ENCODE measurements at places on chromosomes 6 and 20.

DNA sequence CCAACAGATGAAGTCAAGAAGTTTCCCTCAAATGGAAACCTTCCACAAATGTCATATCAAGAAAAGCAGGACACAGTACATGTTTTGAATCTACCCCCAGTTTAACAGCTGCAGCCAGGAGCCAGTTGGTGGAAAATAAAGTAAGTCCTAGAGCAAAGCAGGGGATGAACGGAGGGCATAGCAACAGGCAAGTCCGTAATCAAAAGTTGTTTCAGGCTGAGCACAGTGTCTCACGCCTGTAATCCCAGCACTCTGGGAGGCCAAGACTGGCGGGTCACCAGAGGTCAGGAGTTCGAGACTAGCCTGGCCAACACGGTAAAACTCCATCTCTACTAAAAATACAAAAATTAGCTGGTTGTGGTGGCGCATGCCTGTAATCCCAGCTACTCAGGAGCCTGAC, 2.4 kb upstream of the SALL4 start:
- no peak for DNase-seq

DNA sequence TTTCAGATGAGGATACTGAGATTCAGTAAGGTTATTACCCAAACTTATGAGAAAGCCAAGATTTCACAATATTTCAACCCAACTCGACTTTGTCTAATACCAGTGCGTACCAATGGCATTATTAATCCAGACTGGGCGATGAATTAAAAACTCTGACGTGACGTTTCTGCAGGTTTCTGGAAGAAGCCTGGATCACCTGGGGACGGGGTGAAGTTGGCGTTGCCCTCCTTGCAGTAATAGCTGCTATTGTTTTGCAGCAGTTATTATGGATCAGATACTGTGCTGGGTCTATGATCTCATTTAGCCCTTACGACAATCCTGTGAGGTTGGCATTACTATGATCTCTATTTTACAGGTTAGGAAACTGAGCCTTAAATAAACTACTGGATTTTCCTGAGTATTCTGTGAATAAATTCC, 569 bp upstream of the CDC5L start:
- DNase-seq = no peak

- no peak for DNase-seq
These were observed 193.3 kb downstream of the UTRN start for GRCh38 chr6:144478483-144478882.

- no peak for DNase-seq
These were observed 314.0 kb downstream of the BMP7 start for GRCh38 chr20:56952258-56953047.

DNA sequence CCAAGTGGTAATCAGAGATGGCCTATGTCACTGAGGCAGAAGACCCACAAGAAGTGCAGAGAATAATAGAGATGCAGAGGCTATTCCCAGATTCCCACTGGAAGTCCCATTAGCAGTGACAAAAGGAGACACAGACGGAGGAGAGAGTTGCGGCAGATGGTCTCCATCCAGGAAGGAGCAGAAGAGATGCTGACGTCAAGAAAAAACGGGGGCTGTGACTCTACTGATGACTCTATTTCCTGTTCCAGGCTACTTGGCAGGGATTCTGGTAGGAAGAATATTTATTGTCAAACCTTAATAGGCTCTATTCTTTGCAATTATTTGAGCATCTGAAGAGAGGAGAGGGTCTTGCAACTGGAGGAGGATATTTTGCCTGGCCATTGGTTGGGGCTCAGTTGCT, 246.0 kb upstream of the ECI2 start:
- no peak for DNase-seq

DNA sequence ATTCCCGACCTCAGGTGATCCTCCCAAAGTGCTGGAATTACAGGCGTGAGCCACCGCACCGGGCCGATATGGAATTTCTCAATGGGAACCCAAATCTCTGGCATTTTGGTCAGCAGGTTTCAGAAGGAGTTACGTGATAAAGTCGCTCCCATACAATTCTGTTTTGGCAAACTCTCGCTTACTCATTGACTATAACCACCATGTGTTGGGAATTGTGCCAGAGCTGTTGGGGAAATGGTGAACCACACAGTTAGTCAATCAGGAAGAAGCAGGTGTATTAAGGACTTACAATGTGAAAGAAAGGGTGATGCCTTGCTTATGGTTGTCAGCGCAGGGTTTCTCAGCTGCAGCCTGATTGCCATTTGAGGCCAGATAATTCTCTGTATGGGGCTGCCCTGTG, 410.5 kb downstream of the QKI start:
- no peak for DNase-seq

DNA sequence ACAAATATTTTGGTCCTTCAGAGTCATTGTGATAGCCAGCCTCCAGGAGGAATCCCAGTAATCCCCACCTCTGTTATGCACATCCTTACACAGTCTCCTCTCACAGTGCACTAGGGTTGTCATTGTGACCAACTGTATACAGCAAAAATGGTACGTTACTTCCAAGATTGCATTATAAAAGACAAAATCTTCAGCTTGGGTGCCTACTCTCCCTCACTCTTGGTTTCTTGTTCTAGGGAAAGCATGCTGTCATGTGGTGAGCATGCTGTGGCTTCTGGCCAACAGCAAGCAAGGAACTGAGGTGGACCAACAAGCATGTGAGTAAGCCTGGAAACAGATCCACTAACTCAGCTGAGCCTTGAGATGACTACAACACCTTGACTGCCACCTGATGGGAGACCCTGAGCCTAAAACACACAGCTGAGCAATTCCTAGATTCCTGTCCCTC, 130.1 kb upstream of the DST start:
- no peak for DNase-seq

GRCh38 chr20:45055056-45055455, 45.9 kb downstream of the KCNS1 start:
- DNase-seq = no peak

- no peak for DNase-seq
These were observed 4.6 kb upstream of the TGM2 start for GRCh38 chr20:38169636-38170193.

GRCh38 chr20:45235995-45236394, 14.8 kb downstream of the SEMG2 start:
- DNase-seq = no peak

DNA sequence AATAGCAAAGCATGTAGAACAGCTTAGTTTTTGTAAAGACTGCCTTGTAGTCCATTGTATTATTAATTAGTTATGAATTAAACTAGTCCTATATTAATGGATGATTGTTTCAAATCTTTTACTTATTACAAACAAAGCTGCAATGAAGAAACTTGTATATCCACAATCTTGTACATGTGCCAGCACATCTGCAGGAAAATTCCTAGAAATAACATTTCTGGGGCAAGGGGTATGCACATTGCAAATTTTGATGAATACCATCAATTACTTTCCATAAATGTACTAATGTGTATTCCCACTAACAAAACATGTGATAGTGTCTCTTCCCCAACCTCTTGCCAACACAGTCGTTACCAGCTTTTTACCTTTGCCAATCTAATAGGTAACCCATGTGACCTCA, 73.6 kb upstream of the AKAP12 start:
- no peak for DNase-seq

- no peak for DNase-seq
These were observed 98.6 kb downstream of the KCNQ5 start for GRCh38 chr6:72720464-72720863.

GRCh38 chr6:45555981-45556771, 178.4 kb upstream of the SUPT3H start:
- DNase-seq = no peak

GRCh38 chr6:35745509-35745908, 8.7 kb downstream of the ARMC12 start:
- DNase-seq = no peak

GRCh38 chr20:14343491-14344065, 6.2 kb upstream of the FLRT3 start:
- DNase-seq = no peak

- DNase-seq = peak; percentile 8
These were observed 154.5 kb downstream of the HACE1 start for GRCh38 chr6:104705095-104705707.

DNA sequence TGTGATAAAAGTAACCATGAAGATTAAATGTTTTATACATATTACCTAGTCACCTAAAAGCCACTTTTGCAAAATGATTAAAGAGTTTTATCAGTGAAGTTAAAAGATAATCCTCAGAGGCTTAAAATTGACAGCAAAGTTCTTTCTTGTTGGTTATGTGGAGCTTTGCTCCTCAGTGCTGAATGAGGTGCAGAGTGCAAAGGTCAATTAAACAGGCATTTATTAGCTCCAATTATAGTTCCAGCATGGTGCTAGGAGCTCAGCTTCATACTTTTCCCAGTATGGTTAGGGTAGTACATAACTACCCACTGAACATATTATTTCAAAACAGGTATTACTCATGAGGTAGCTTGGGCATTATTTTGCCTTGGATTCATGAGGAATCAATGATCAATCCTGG, 414.0 kb upstream of the RUNX2 start:
- no peak for DNase-seq

GRCh38 chr20:56865055-56865454, 235.9 kb downstream of the TFAP2C start:
- no peak for DNase-seq

DNA sequence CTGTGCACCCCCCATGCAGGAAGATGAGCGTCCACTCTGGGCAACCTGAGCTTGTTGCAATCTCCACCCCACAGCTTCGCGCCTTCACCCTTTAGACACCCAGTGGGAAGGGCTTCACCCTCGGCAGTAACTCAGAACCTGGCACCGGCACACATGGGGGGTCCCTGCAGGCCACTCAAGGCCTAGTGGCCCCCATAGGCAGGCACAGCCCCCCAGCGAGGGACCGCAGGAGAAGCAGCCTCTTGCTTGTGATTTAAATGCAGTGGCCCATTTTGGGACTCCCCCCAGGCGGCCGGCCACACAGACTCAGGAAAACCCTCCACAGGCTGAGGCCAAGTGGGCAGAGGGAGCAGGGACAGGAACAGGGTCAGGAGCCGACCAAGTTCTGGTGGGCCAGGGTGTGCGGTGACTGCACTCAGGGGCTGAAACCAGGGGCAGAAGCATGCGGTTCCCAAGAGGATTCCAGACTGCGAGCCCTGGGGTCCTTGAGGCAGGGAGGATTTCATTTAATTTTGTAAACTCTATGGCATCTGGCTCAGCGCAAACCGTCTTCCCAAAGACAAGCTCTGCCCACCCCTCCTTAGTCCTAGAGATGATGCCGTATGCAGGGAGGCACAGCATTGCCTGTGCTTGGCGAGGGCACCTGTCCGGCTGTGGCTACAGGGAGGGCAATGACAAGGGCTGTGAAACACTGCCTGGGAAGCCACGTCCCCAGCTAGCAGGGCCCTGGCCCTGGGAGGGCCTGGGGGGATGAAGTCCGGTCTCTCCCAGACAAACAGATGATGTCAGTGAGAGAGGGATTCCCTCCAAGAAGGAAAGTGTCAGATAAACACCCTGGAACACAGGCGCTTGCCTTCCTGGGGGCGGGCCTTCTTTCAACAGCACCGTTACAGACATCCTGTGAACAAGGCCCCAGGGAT, 52.9 kb upstream of the GPR31 start:
- DNase-seq = no peak

DNA sequence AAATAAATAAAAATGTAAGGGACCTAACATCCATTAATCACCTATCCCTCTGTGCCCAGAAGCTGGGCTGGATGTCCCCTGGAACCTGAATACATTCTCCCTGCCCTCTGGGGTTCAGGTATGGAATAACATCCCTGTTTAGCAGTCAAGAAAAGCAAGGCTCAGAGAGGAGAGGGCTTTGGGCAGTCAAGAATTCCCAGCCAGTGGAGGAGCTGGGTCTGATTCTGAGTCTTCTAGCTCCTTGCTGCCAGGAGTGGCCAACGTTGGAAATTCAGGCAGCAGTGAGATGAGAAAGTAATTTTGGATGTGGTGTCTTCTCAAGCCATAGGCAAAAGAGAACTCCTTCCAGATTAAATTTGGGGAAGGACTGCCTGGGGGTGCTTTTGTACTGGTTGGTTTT, 42.6 kb upstream of the ZNFX1 start:
- no peak for DNase-seq

- no peak for DNase-seq
These were observed 459.8 kb upstream of the CITED2 start for GRCh38 chr6:139834232-139834631.

GRCh38 chr20:41621421-41621820, 3.2 kb upstream of the CHD6 start:
- DNase-seq = no peak

GRCh38 chr6:87699576-87699975, 2.5 kb downstream of the AKIRIN2 start:
- DNase-seq = no peak

GRCh38 chr6:38012573-38012972, 193.0 kb downstream of the ZFAND3 start:
- peak; percentile 5 for DNase-seq

DNA sequence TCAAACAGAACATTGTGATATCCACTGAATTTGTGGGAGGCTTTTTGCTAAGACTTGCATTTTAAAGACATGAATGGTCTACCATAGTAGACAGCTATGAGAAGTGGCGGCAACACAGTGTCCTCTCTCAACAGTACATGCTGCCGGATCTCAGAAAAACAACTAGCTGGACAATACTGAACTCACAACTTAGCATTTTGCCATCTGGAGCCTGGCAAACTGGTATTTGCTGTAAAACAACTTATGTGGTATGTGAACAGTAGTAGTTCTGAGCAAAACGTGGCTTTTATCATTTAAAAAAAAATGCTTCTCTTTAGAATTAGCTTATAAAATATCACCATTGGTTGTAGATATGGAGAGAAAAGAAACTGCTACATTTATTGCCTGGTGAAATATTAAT, 3.3 kb upstream of the PXDC1 start:
- no peak for DNase-seq

- no peak for DNase-seq
These were observed 12.2 kb downstream of the BRD2 start for GRCh38 chr6:32980488-32981038.

- DNase-seq = no peak
These were observed 48.6 kb upstream of the HTR1B start for GRCh38 chr6:77511860-77512259.

DNA sequence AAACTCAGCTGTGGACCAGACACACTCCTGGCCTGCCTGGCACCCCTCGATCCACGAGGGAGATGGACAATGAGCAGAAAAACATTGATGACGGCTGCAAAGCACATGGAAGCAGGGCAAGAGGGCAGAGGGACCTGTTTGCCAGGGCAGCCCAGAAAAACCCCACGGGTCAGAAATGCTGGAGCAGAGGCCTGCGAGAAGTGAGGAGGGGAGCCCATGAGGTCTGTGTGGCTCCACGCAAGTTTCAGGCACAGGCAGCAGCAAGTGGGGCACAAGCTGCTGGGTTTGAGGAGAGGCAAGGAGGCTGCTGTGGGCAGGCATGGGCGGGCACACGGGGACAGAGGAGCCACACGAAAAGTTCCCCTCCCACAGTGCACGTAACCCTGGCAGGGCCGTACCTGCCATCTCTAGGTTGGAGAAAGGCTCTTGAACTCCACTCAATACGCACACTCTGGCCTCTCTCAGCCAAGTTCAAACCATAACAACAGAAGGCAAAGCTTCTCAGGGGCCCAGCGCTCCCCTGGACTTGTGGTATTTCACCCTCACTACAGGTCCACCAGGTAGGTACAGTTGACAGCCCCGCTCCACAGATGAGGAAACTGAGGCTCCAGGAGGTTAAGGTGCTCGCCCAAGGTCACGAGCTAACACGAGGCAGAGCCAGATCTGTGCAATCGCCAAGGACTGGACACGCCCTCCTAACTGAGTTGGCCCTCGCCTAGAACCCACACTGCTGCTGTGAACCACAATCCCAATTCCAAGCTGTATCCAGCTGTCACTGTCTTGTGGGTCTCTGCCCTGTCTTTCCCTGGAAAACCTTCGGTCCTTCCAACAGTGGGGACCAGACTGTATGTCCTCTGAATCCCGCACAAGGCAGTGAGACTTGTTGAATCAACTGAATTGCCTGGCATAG, 108.2 kb downstream of the NOL4L start:
- DNase-seq = no peak

All from stimulated activated CD4-positive, alpha-beta T cell treated with anti-CD3 and anti-CD28 coated beads, Interleukin-4, amount 100 ng/mL, for 24 hours (primary cell).